T-helper 2 cell (primary cell): ENCODE measurements at places on chromosomes 11 and 22.

GRCh38 chr11:105298630-105299029 lies 159.1 kb upstream of the CARD18 start:
- DNase-seq = no peak

DNA sequence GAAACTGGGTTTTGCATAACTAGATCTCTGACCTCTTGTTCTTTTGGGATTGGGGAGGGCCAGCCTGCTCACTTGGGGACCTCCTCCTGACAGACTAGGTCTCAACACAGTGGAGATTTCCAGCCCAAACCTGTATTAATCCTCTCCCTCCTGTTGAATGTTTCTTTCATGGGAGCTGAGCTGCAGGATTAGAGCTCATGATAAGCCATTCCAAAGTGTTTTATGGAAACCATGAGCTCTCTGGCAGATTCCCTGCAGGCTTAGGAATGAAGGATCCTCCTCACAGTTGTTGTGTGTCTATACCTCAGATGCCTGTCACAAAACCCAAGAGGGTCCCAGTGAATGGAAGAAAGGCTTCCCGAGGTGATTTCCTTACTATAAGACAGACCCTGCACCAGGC lies 248.4 kb upstream of the B3GAT1 start:
- DNase-seq = no peak

DNA sequence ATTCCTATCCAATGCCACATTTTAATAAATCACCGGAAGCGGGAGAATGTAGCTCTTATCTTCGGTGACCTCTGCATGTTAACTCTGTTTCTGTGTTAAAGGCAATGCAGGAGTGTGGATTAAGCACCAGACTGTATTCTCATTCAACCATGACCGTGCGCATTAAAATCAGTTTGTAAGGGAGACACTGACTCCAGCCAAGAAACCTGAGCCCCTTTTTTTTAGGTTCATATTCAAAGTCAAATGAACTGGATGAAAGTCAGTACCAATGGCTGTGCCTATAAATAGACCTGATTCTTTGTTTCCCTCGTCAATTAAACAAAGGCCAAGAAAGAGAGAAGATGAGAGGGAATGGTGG lies 32.2 kb downstream of the C11orf91 start:
- DNase-seq = no peak

DNA sequence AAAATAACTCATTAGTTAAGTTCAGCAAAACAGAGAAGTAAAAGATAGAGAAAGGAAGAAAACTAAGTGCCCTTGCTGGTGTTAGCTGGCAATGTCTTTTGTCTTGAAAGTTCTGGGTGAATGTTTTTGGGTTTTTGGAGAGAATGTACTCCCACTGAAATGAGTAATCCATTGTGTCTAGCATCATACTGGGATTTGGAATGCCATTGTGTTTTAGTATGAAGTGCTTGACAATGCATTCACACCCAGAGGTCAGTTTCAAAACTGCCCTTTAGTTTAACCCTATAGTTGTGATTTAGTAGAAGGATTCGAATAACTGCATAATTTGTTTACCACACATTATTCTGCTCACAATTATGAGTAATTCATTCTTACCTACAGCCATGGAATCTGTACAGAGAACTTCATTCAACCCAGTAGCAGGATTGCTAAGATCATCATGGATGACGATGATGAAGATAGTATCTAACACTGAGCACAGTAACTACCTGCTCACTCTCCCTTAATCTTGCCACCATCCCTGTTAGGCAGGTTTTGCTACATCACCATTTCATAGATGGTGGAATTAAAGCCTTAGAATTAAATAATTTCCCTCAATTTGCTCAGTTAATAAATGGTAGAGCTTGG lies 33.9 kb downstream of the MAML2 start:
- no peak for DNase-seq

DNA sequence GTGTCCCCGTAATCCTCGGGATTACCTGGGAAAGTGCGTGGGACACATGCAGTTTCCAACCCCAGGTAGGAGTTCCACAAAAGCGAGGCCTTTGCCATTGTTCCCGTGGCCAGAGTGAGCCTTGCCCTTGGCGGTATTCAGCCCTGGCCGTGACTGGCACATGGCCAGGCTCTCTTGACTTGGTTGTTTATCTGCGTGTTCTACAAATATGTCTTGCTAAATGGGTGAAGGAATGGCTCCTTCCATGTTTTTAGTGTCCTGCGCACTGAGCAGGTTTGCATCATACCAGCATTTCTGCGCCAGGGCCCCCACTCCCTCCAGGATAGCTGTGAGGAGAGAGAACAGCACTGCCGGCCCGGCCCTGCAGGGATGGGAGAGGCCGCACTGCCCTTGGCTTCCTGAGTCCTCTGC lies 20.0 kb downstream of the POLR3H start:
- DNase-seq = no peak

DNA sequence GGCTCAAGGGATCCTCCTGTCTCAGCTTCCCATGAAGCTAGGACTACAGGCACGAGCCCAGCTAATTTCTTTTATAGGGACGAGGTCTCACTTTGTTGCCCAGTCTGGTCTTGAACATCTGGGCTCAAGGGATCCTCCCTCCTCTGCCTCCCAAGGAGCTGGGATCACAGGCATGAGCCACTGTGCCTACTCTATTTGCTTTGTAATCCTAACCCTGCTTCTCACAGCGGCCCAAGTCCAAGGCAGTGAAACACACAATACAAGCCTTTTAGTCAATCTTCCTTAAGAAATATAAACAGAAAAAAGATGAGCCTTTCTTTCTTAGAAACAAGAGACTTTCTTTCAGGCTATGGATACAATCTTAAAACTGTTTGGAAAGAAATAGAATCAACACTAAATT lies 115.2 kb upstream of the SORL1-AS1 start:
- DNase-seq = no peak

- no peak for DNase-seq
Measured at GRCh38 chr11:95092549-95093324, 3.1 kb downstream of the ENDOD1 start.

DNA sequence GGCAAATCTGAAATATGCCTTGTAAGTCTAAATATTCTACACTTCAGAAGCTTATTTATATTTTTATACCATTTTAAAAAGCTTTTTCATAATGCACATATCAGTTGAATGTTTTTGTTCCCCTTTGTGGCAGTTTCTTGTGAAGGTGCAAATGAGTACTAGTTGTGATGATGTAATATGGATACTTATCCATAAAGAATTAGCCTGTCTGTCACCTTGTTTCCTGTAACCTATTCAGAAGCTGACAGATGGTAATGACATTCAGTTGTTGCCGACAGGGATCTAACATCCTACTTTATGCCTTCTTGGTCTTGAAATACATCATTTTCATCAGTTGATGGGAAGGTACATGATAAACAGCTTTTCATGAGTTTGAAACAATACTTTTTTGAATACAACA lies 2.9 kb downstream of the QSER1 start:
- DNase-seq = no peak

- peak; percentile 48 for DNase-seq
Measured at GRCh38 chr11:125874556-125875124, 12.8 kb upstream of the HYLS1 start.

DNA sequence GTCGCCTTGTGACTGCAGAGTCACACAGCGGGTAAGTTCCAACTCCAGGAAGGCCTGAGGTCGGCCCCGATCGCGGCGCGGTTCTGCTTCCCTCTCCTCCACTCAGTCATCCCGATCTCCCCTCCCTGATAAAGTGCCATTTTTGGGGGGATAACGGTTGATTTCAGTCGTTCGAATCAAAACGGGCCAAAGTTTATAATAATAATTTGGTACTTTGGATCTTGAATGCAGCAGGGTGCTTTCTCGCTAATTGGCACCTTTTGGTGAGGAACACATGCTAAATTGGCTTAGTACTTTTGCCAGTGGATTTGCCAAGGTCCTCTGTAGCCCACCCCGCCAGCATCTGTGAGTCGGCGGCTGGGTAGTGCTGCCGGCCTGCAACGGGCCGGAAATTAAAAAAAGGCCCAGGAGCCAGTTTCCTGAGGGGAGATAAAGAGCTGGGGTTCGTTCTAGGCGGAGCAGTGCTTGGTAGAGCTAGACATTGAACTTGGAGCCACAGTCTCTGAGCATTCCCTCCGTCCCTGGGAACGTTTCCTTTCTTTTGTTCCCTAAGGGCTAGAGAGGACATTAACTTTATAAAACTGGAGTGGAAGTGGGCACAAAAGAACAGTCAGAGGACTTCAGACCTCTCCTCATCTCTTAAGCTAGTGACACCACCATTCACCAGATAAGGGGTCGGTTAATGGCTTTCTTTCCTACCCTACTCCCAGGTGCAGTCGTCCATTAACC lies 997 bp downstream of the UBE2L3 start:
- no peak for DNase-seq

- no peak for DNase-seq
Measured at GRCh38 chr11:129425214-129425613, 49.6 kb downstream of the BARX2 start.

- DNase-seq = no peak
Measured at GRCh38 chr11:1771700-1772099, 8.0 kb upstream of the CTSD start.

- no peak for DNase-seq
Measured at GRCh38 chr11:112485280-112485679, 224.6 kb upstream of the PLET1 start.

DNA sequence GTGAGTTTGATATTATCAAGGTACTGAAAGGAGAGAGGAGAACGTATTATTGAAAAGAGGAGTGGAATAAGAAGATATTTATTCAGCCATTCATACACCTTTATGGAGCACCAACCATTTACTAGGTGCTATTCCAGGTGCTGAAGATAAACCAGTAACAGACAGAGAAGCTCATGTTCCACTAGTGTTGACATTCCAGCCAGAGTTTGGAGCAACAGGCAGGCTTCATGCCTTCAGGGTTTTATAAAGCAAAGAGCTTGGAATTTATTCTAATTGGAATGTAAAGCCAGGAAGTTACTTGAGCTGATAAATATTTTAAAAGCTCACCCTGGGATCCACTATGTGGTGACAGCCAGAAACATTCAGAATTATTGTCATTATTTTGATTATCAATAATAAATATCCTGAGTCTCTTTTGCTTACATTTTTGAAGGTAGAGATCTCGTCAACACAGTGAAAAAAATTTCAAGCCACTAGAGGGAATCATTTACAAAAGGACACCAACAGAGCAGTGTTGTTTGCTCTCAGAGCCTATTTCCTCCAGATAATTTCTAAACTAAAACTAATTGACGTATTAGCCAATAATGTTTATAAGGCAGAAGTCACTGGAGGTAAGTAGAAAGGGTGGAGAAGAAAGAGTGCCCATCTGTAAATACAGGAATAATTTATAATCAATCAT lies 172.0 kb downstream of the KCNA4 start:
- DNase-seq = no peak

GRCh38 chr22:36215981-36216380 lies 14.4 kb upstream of the APOL4 start:
- DNase-seq = no peak

DNA sequence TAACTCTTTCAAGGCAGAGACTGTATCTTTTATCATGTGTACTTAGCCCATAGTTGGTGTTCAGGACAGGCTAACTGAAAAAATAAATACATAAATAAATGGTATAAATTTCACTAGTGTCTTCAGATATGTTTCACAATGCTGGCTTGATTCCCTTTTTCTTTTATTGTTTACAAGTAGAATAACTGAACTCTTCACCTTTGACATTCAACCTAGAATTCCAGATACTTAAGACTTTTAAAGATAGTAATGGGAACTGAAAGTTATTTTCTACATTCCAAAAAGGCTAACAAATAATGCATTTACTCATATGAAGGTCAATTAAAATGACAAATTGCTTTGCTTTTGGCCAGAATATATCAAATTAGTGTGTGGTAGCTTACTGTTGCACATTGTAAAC lies 411.3 kb upstream of the TENM4 start:
- DNase-seq = no peak

GRCh38 chr22:36288571-36289405 lies 35.9 kb downstream of the APOL1 start:
- DNase-seq = no peak

DNA sequence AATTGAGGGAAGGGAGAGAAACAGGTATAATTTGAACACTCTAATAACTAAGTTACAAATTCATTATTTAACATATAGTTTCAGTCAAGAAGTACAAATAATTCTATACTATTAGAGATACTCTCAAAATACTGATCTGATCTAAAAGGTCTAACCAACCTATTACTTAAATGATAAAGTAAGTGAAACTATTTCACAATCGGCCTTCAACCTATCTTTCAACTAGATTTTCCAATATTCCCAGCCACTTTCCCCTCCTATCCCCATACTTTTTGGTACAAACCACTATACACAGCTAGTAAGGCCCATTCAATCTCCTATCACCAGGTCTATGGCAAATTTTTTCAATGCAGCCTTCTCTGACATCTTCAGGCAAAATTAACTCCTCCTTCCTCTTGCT lies 106.7 kb downstream of the SIK3 start:
- no peak for DNase-seq

GRCh38 chr11:73177778-73178539 lies 35.8 kb upstream of the FCHSD2 start:
- peak; percentile 84 for DNase-seq

- no peak for DNase-seq
Measured at GRCh38 chr11:6251120-6251733, 8.4 kb upstream of the CCKBR start.

DNA sequence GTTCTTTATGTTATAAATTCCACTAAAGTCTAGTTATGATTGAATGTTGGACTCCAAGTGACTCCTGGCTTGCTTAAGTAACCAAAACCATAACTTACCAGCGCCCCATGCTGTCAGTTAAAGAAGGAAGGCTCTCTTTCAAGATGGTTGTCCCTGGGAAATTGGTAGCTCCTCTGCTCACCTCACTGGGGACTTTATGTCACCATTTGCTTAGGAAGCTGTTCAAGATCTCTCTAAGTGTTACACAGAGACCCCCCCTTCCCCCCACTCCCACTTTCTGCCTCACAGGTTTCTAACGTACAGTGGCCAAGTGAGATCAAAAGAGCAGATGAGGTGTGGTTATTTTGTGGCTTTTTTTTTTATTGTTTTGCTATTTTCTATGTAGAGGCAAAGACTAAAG lies 301.8 kb downstream of the AASDHPPT start:
- no peak for DNase-seq

- DNase-seq = no peak
Measured at GRCh38 chr11:10646005-10646404, 47.5 kb downstream of the IRAG1 start.

DNA sequence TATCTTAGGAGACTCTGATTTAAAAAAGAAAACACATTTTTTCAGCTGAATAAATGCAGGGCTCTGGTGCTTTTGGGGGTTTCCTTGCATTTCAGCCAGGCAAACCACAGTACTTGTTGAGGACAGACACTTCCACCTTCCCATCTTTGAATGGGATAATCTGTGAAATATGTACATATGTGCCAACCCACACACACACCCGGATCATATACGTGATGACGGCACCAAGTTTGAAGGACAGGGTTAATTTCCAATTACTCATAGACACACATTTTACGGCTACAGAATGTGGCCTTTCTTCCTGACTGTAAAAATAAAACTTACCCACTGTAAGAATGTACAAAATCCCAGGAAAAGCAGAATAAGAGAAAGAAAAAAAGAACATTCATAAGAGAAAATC lies 104.4 kb downstream of the MPPED2 start:
- no peak for DNase-seq

DNA sequence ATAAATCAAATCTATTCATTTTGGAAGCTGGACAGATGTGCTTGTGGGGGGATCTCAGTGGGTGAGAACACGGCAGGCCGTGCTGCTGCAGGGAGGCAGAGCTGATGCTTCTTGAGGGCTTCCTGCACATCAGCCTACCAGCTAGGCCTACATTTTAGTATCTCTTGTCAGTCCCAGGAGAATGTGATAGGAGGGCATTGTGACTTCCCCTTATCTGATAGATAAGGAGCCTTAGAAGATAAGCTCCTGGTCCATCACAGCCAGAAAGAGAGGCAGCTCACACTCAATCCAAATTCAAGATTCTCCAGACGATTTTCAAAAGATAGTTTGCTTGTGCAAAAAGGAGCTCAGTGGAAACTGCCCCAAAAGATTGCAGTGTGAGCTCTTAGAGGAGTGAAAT lies 89.0 kb downstream of the SHANK2 start:
- DNase-seq = no peak
